Chondrocyte (in vitro differentiated cells): ENCODE measurements at places on chromosomes 12 and 14. TPM values are rescaled to one million over a fixed set of nuclear protein-coding genes. Genes with fewer than 3 reads are reported as not detected.

The ARMH4 gene
- total RNA-seq, result 22.7 to 30.4 TPM (median 23.3 TPM) in 3 replicates

The GLIPR1L1 gene
- total RNA-seq, result not detected in 3 replicates

The GLT8D2 gene
- total RNA-seq, result 37.6 to 48.6 TPM (median 38.8 TPM) in 3 replicates

The STON2 gene
- total RNA-seq, result not detected in 3 replicates

The DCAF4 gene
- 17.0 to 26.0 TPM (median 23.8 TPM) in 3 replicates for total RNA-seq

- DNase-seq, result no peak
These were observed 7.1 kb downstream of the SNRNP35 start for GRCh38 chr12:123465084-123465483.

DNA sequence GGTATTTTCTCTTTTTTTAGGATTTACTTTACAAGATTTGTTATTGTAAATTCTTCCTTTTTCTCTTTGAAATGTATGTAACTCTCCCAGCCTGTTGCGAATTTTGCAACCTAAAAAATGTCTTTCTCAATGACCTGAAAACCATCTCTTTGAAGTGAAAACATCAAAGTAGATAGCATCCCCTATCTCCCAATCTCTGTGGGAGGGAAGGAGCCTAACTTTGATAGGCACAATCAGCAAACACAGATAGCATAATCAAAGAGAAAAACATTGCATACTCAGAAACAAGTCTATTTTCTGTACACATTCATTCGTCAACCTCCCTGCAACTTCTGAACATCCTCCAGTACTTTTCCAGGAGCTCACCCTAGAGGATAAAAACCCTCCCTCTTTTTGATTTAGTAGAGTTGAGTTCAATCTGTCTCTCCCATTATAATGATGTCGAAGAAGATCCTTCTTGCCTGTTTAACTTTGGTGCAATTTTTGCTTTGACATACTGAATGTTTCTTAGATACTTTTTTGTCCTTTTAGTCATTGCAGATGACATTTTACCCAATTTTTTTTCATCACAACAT, 849.2 kb upstream of the LRFN5 start:
- no peak for DNase-seq

DNA sequence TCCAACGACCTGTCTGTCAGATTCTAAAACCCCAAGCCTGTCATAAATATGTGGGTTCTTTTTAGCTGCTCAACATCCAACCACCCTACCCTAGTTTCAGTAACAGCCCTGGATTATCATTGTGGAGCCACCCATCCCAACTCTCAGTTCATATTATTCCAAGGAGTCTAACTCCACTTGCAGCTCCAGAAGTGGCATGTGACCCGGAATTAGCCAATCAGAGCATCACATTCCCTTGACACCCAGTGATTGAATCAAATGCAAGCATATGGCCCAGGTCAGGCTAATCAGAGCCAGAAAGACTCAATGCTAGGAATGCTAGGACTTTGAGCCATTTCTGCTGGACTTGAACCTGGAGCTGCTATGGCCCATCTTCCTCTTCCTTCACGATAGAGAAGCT, 17.1 kb upstream of the HSP90B1 start:
- DNase-seq, result no peak

GRCh38 chr12:22459838-22460490, 84.4 kb downstream of the C2CD5 start:
- no peak for DNase-seq

DNA sequence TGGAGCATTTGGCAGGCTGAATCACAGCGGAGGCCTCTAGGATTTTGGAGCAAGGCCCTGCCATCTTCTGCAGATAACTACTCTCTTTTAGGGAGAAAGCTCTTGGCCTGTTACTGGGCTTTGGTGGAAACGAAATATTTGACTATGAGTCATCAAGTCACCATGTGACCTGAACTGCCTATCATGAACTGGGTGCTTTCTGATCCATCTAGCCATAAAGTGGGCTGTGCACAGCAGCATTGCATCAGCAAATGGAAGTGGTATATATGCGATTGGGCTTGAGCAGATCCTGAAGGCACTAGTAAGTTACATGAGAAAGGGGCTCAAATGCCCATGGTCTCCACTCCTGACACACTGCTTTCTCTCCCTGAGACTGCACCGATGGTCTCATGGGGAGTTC, 21.1 kb downstream of the GYS2 start:
- DNase-seq, result no peak
